ENCODE measurements at places on chromosomes 12 and 14.
A peak's percentile ranks its signal among the peaks of the same experiment; 100 is the strongest.

DNA sequence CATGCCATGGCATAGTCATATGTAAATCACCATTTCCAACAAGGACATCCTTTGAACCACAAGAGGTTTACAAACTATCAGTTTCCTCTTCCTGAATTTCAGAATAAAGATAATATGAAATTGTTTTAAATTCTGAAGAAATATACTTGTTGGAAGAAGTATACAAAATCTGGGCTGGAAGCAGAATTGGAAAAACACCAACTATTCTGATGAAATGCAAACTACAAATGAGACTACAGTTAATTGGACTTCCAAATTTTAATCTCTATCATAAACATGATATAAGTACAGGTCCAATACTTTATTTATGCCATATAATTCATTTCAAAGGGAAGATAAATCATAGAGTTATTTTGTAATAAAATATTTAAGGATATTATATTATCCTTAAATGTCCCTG lies 80.1 kb downstream of the NOVA1 start:
- DNase-seq = no peak

DNA sequence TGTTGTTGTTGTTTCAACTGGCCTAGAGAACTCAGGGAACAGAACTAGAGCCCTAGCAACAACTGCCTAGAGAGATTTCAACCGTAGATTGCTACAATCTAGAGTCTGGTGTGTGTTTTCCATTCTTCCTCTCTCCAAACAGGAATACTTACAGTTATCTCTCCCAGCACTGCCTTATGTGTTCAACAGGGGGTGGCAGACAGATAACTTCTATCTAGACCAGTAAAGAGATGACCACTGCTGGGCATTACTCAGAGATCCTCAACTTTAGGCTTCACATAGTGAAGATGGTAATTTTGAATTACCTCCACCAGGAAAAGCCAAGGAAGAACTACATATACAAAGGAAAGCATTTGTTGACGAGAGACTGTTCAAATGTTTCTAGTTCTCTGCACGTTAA lies 4.8 kb downstream of the TXNDC16 start:
- no peak for DNase-seq

GRCh38 chr14:73237786-73238423 lies 599 bp downstream of the PAPLN start:
- DNase-seq = peak; percentile 59

- no peak for DNase-seq
Observed at GRCh38 chr14:79570648-79571047, 640.7 kb downstream of the DIO2 start.

DNA sequence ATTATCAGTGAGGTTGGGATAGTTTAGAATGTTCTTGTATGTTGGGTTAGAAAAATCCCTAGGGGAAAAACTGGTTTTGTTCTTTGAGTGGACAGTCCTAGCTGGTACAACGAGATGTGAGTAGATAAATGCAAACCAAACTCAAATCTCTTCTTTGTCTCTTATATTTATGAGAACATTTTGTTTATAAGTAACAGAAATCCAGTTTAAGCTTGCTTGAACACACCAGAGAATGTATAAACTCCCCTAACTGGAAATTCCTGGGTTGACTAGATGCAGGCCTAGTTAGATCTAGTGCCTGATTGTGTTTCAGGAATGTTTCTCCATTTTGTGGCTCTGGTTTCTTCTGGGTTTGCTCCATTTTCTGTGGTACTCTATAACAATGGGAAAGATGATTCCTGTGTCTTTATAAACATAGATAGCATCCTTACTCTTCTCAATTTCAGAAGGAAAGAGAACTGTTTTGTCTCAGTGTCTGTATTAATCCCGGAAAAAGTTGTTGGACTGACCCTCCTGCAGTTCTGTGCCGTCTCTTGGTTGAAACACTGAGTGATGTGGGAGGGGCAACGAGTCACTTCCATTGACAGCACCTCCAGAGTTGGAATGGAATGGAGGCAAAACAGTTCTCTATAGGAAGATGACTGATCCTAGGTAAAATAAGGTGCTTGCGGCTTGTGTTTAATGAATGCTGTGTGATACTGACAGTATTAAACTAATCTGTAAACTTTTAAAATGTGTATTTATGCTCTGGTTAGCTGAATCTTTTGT lies 244.8 kb downstream of the TMTC2 start:
- DNase-seq = no peak

- DNase-seq = no peak
Observed at GRCh38 chr12:43312991-43313505, 239.0 kb downstream of the ADAMTS20 start.

- no peak for DNase-seq
Observed at GRCh38 chr14:31371646-31372045, 48.7 kb downstream of the HEATR5A start.

DNA sequence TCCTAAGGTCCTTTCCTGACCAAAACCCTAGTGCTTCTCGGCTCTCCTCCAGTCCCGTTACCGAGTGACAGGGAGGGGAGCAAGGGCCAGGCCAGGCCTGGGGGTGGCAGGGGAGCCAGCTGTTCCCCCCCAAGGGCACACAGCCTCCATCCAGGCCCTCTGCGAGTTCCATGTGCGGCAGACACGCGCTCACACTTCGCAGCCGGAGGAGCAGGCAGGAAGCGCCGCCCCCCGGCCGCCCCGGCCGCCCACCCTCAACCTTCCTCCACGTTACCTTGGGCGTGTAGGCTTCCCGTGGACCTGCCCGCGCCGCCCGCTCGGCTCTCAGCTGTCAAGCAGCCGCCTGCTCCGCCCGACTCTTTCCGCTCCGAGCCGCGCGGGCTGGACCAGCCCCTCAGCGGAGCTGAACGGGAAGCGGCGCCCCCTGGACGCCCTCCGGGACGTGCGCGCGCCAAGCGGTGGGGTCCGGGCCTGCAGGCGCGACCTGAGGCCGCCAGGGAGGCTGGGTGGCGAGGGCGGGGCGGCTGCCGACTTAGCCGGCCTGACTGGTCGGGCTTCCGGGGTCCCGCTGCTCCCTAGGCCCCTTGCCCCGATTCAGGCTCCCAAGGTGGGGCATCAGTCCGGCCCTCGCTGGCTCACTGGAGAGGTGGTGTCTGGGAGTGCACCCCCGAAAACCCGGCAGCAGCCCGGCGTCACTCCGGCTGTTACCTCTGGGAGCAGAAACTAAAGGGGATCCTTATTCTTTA lies at the start of gene CRACR2A:
CRACR2A (minus strand) TSS at position 369 of the 746 bp plus-strand sequence. CDS start 56,110 bp downstream, outside the sequence.
- peak; percentile 72 for DNase-seq

DNA sequence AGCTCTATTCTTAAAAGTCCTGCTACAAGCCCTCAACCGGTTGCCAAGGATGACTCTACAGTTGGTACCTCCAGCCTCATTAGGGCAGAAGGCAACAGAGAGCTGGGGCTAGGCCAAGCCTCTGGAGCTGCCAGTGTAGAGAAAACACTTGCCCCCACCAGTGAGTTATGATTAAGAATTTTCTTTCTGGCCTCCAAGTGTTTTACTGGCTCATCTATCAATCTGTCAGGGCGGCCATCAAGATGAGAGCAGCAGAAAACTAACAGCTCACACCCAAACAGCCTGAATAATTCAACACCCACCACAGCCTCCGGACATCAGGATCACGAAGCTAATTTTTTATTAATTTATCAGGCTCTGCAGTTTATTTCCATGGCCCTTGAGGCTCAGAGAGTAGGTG lies 40.7 kb upstream of the CMKLR1 start:
- DNase-seq = no peak

DNA sequence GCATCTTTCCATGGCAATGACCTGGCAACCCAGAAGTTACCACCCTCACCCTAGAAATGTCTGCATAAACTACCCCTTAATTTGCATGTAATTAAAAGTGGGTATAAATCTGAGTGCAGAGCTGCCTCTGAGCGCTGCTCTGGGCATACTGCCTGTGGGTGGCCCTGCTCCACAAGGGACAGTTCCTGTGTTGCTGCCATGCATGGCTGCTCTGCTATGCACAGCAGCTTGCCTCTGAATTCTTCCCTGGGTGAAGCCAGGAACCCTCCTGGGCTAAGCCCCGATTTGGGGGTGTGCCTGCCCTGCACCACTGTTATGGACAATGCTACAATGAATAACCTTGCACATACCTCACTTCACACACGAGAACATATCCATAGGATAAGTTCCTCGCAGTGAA lies 35.7 kb upstream of the GPR132 start:
- no peak for DNase-seq

GRCh38 chr12:5796171-5796958 lies 148.7 kb downstream of the ANO2 start:
- DNase-seq = no peak

DNA sequence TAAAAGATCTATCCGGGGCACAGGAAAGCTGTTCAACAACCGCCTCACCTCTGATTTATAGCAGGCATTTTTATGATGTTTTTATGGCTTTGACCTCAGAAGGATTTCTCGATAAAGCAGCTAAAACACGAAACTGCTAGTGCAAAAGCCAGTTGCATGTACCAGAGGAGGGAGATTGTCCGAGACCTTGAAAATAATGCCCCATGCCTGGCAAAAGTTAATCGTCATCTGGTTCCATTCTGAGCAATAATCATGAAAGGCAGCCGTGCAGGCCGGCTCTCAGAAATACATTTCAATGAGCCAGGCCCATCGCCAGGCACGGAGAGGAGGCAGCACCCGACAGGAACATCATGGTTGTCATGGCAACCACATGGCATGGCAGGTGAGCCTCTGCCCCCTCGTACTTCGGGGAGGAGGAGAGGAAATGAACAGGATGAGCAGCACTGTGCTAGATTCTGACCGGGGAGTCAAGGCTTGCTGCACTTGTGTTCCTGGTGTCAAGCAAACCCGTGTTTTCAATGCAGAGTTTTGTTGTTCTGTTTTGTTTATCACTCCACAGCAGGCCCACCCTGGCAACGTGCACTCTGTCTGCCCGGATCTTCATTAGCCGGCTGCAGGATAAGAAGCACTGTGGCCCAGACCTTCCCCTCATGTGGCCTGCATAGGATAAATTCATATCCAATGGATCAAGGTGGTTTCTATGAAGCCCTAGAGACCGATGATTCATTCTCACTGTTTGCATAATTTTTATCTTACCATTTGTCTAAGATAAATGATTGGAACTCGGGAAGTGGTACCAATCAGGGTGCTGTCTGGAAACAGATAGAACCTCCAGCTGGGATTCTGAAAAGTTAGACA lies 160.2 kb downstream of the RIMBP2 start:
- no peak for DNase-seq

GRCh38 chr14:89336338-89336737 lies 80.7 kb downstream of the FOXN3 start:
- no peak for DNase-seq

GRCh38 chr14:64834965-64835364 lies 44.7 kb downstream of the SPTB start:
- DNase-seq = no peak

- DNase-seq = no peak
Observed at GRCh38 chr12:54786081-54786480, 68.2 kb upstream of the MUCL1 start.

DNA sequence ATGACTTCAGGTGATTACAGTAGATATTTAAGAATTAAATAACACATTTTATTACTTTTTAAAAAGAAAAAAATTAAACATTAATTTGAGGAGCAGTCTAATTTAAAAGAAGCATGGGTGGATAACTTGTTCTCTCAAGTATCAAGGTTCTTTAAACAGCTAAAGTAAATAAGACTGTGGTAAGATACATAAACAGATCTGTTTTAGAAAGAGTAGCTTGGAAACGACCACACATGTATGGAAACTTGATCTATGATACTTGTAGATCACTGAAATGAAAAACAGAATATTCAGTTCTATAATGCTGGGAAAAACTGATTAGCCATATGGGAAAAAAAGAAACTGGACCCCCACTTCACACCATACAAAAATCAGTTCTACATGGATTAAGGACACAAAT lies 36.0 kb downstream of the TC2N start:
- DNase-seq = no peak

- DNase-seq = no peak
Observed at GRCh38 chr12:43277651-43278540, 274.1 kb downstream of the ADAMTS20 start.

- DNase-seq = no peak
Observed at GRCh38 chr12:50625029-50625925, 120.5 kb downstream of the DIP2B start.

DNA sequence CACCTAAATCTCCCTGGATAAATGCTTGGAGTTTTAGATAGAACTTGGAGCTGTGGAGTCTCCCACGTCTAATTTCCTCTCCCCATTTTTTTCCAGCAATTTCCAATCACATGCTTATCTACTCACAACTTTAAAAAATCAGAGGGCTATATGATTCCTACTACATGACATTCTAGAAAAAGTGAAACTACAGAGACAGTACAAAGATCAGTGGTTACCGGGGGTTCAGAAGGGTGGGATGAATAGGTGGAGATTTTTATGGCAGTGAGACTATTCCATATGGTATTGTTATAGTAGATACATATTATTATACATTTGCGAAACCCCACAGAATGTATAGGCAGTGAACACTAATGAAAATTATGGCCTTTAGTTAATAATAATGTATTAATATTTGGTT lies 35.5 kb downstream of the ATF7 start:
- DNase-seq = no peak

- no peak for DNase-seq
Observed at GRCh38 chr14:62156052-62156451, 393.8 kb downstream of the SNAPC1 start.

GRCh38 chr12:78149459-78149858 lies 318.8 kb downstream of the NAV3 start:
- DNase-seq = no peak

- no peak for DNase-seq
Observed at GRCh38 chr14:60977847-60978246, 3.0 kb downstream of the TRMT5 start.

GRCh38 chr14:93733631-93734030 lies 54.7 kb downstream of the PRIMA1 start:
- DNase-seq = no peak

Measured in 8988T (cell line).